Caco-2 (cell line): ENCODE measurements at places on chromosomes 2 and 18. TPM values are rescaled to one million over a fixed set of nuclear protein-coding genes. Genes with fewer than 3 reads are reported as not detected.
A peak's percentile ranks its signal among the peaks of the same experiment; 100 is the strongest.

The VIL1 gene
- 401 and 448 TPM in 2 replicates for total RNA-seq

The ZNF142 gene
- total RNA-seq, result 37.0 and 38.5 TPM in 2 replicates

The MFSD2B gene
- total RNA-seq, result 0.44 and 0.48 TPM in 2 replicates

The TSPYL6 gene
- total RNA-seq, result not detected in 2 replicates

The TRIM54 gene
- 0.25 TPM in 1 of 2 replicates, not detected in the other for total RNA-seq

The COL5A2 gene
- total RNA-seq, result 190 and 244 TPM in 2 replicates

The CSRNP3 gene
- total RNA-seq, result 1.2 and 1.3 TPM in 2 replicates

The RAD51AP2 gene
- total RNA-seq, result not detected in 2 replicates

The FEV gene
- total RNA-seq, result not detected in 2 replicates

The IFIH1 gene
- 2.7 and 3.4 TPM in 2 replicates for total RNA-seq

The IL36A gene
- not detected in 2 replicates for total RNA-seq

The STARD6 gene
- total RNA-seq, result not detected in 2 replicates

The CD226 gene
- total RNA-seq, result 0.02 TPM in 1 of 2 replicates, not detected in the other

- no peak for DNase-seq
- no peaks in the 10 kb centered on the region; the same call in 1 of the 2 replicates for H3K27me3 ChIP-seq
- H3K4me1 ChIP-seq, result no peaks in the 10 kb centered on the region
Measured at GRCh38 chr2:224347176-224348051, 54.5 kb downstream of the FAM124B start.

- peaks cover 14% of the 10 kb centered on the region for H3K4me1 ChIP-seq
- H3K36me3 ChIP-seq, result no peaks in the 10 kb centered on the region
- no peak overlapping the region for H3K27ac ChIP-seq
- no peak overlapping the region for H3K4me3 ChIP-seq
- DNase-seq, result no peak
Measured at GRCh38 chr18:54184836-54185235, 39.6 kb downstream of the MBD2 start.

- H3K4me1 ChIP-seq, result no peaks in the 10 kb centered on the region
- no peak overlapping the region for H3K4me3 ChIP-seq
- DNase-seq, result peak; percentile 51
- no peak overlapping the region for H3K27ac ChIP-seq
Measured at GRCh38 chr2:135818937-135819610, 17.9 kb downstream of the LCT start.

- H3K27ac ChIP-seq, result no peak overlapping the region
- H3K36me3 ChIP-seq, result no peaks in the 10 kb centered on the region
- no peak for DNase-seq
- H3K27me3 ChIP-seq, result no peaks in the 10 kb centered on the region
- peaks cover 21% of the 10 kb centered on the region for H3K4me1 ChIP-seq
Measured at GRCh38 chr2:217941886-217942728, 60.7 kb downstream of the TNS1 start.

DNA sequence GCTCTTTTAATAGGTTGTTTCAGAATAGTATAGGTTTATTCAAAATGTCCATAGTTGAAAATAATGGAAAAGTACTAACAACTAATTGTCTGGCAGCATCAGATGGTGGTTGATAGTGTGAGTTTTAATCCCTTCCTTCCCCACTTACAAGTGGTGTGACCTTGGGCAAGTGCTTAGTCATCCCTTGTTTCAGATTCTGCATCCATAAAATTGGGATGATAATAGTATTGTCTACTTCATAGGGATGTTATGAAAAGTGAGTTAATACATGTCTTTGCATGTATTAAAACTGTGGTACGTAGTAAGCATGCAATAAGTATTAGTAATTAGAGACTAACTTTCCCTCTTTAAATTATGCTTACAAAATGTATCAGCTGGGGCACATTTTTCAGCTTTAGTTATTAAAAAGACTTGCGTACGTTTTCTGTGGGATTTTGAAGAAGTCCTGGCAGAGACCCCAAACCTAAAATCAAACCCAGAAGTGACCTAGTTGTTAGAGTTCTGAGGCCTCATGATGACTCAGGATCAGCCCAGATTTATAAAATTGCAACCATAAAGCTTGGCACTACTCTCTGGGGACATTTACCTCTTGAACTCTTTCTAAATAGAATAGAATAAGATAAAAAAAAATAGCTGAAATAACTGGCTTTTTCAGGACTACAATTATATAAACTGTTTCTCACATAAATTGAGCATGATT is 8.6 kb downstream of the ITGA4 start:
- no peaks in the 10 kb centered on the region for H3K36me3 ChIP-seq
- no peaks in the 10 kb centered on the region for H3K27me3 ChIP-seq
- no peak overlapping the region for H3K27ac ChIP-seq
- H3K4me3 ChIP-seq, result no peak overlapping the region

- H3K27ac ChIP-seq, result no peak overlapping the region
- no peaks in the 10 kb centered on the region for H3K27me3 ChIP-seq
- no peaks in the 10 kb centered on the region; the same call in 1 of the 2 replicates for H3K36me3 ChIP-seq
- H3K4me3 ChIP-seq, result no peak overlapping the region
Measured at GRCh38 chr2:149410701-149411484, 80.5 kb downstream of the LYPD6 start.

- no peaks in the 10 kb centered on the region for H3K36me3 ChIP-seq
- DNase-seq, result peak; percentile 21
- no peaks in the 10 kb centered on the region; the same call in 1 of the 2 replicates for H3K27me3 ChIP-seq
- peak overlapping the region; percentile 54 for H3K4me3 ChIP-seq
- H3K27ac ChIP-seq, result no peak overlapping the region
Measured at GRCh38 chr2:20665243-20666004, 1.5 kb upstream of the GDF7 start.

- no peaks in the 10 kb centered on the region for H3K27me3 ChIP-seq
- peak overlapping the region; percentile 23 for H3K27ac ChIP-seq
- no peak overlapping the region for H3K4me3 ChIP-seq
- H3K36me3 ChIP-seq, result peaks cover 2% of the 10 kb centered on the region; the same call in 1 of the 2 replicates
Measured at GRCh38 chr2:215324811-215325210, 13.0 kb downstream of the ATIC start.

DNA sequence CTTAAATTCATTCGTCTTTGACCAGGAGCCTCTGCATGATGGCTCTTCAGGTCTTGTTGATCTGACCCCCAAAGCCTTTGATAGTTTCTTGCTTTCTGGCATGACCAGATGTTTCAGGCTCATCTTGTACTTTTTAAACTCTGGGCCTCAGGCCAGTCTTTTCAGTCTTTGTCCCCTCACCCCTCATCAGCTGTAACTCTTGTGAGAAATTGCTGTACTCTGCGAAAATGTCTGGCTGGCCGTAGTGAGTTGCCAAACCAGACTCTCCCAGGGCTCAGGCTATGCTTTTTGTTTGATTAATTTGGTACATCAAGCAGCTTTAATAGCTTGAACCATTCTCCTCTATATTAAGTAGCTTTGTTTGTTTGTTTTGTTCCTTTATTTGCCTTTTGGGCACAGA is 75.9 kb downstream of the BABAM2 start:
- DNase-seq, result no peak
- no peaks in the 10 kb centered on the region for H3K27me3 ChIP-seq
- H3K4me3 ChIP-seq, result no peak overlapping the region
- no peaks in the 10 kb centered on the region for H3K4me1 ChIP-seq

DNA sequence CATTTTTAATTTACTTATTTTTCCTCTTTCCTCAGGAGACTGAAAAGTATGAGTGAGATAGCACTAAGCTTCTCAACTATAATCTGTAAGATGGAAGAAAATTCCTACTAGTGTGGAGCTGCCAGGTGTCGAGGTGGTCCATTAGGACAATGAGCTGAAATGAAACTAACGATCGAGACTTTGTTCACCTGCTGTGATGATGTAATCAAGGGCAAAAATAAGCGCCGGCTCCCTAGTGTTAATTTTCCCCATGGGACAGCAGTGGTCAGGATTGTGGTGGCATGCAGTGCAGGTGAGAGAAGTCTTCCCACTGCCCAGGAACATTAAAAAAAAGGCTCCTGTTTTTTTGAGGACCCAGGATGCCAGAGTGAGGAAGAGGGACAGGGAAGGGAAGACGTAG is 859.1 kb upstream of the GCFC2 start:
- H3K27me3 ChIP-seq, result no peaks in the 10 kb centered on the region
- no peak for DNase-seq
- no peaks in the 10 kb centered on the region for H3K4me1 ChIP-seq
- no peak overlapping the region for H3K4me3 ChIP-seq
- H3K27ac ChIP-seq, result no peak overlapping the region

DNA sequence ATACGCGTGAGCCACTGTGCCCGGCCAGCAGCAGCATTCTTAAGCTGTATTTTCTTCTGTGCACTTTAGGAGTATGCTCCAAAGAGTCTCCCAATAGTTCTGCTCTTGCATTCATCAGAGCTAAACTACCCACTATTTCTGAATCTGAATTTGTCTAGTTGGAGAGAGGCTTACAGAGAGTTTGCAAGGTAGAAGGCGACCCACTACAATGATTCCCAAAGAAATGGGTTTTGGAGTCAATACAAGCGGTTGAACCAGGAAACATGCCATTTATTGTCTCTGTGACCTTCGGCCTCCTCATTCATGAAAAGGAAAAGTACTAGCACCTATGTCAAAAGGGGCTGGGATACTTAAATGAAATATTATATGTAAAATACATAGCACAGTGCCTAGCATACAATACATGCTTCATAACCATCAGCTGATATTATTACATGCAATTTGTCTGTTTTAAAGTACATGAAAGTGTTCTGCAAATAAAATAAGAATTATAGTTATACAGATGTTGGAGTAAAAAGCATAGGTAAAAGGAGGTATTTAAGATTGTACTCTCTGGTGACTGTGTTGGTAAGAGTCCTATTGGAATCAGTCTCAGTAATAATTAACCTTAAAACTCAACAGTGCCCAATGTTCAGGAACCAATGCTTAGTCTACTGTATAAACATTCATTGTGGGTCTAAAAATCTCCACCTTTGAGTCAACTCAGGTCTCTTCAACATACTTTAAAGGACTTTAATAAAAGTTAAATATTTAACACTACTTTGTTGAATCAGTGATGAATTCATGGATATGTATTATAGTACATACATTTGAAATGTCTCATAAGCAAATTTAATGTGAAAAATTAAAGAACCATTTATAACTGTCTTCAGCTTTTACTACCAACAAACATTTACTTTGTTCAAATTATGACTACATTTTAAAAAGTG is 89.8 kb upstream of the GRB14 start:
- peak overlapping the region; percentile 40 for H3K27ac ChIP-seq
- 0 out of 2 replicates have a peak overlapping the region, but pooled peaks have one; percentile 3 for H3K4me3 ChIP-seq
- peaks cover 66% of the 10 kb centered on the region for H3K4me1 ChIP-seq
- H3K27me3 ChIP-seq, result no peaks in the 10 kb centered on the region
- H3K36me3 ChIP-seq, result peaks cover 1% of the 10 kb centered on the region; the same call in 1 of the 2 replicates

GRCh38 chr2:182110347-182110746 is 124.7 kb downstream of the PPP1R1C start:
- no peaks in the 10 kb centered on the region for H3K4me1 ChIP-seq
- H3K4me3 ChIP-seq, result no peak overlapping the region
- H3K27ac ChIP-seq, result no peak overlapping the region
- no peaks in the 10 kb centered on the region for H3K36me3 ChIP-seq

GRCh38 chr18:43130716-43131260 is 15.3 kb upstream of the RIT2 start:
- no peaks in the 10 kb centered on the region for H3K36me3 ChIP-seq
- H3K4me1 ChIP-seq, result no peaks in the 10 kb centered on the region
- no peak for DNase-seq
- H3K27ac ChIP-seq, result no peak overlapping the region
- H3K4me3 ChIP-seq, result no peak overlapping the region

GRCh38 chr2:190563109-190563508 is 28.6 kb upstream of the NEMP2 start:
- H3K27me3 ChIP-seq, result no peaks in the 10 kb centered on the region
- no peak overlapping the region for H3K4me3 ChIP-seq
- H3K27ac ChIP-seq, result no peak overlapping the region
- no peak for DNase-seq

GRCh38 chr18:51711298-51711889 is 513.9 kb upstream of the MEX3C start:
- no peak for DNase-seq
- H3K36me3 ChIP-seq, result no peaks in the 10 kb centered on the region
- no peak overlapping the region for H3K4me3 ChIP-seq
- no peaks in the 10 kb centered on the region for H3K27me3 ChIP-seq
- H3K27ac ChIP-seq, result no peak overlapping the region

DNA sequence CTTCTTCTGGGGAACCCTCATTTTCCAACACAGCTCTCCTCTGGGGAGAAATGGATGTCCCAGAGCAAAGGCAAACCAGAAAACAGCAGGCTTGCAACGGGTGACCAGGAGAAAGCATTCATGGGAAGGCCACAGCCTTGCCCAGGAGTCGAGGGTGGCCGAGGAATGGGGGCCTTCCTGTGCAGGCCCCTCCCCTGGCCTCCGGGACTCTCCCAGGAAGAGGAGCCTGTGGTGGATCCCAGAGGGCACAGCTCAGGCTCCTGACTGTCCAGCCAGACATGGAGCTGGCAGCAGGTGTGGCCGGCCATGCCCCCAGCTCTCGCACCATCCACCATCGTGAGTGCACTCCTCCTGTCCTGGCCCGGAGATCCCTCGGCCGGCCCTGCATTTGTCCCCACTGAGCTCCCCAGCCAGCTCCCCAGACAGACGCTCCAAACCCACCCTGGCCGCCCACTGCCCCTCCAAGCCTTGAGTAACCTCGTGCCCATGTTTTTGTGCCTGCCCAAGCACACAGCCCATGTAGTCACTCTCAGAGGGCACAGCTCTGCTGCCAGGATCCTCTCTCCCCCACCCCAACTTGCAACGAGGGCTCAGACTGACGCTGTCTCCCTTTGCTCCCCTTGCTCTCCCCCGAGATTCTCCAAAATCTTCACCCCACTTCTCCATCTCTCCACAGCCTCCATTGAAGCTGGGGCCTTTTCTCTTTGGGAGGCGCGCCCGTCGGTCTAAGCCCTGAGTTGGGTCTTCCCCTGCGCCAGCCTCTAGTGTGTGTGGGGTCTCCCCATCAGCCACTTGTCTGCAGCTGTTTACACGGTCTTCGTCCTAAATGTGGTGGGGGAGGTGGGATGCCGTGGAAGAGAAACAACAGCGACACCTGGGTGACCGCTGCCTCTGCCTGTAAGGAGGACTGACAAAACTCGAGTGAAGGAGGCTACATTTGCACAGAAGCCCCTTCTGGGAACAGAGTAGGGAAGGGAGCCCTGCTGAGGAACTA is 9.8 kb downstream of the PRLH start:
- no peak for DNase-seq
- H3K4me3 ChIP-seq, result no peak overlapping the region
- H3K4me1 ChIP-seq, result no peaks in the 10 kb centered on the region
- H3K27ac ChIP-seq, result no peak overlapping the region

- no peak for DNase-seq
- H3K27ac ChIP-seq, result no peak overlapping the region
- no peaks in the 10 kb centered on the region for H3K27me3 ChIP-seq
- no peaks in the 10 kb centered on the region for H3K36me3 ChIP-seq
- H3K4me1 ChIP-seq, result no peaks in the 10 kb centered on the region
- H3K4me3 ChIP-seq, result no peak overlapping the region
Measured at GRCh38 chr2:241568726-241569125, 10.2 kb downstream of the BOK start.

- H3K27ac ChIP-seq, result no peak overlapping the region
- no peaks in the 10 kb centered on the region for H3K27me3 ChIP-seq
- H3K4me1 ChIP-seq, result no peaks in the 10 kb centered on the region
- no peaks in the 10 kb centered on the region for H3K36me3 ChIP-seq
- DNase-seq, result no peak
- H3K4me3 ChIP-seq, result no peak overlapping the region
Measured at GRCh38 chr2:60118061-60118460, 435.4 kb downstream of the BCL11A start.

GRCh38 chr2:47405757-47406156 is 2.8 kb downstream of the MSH2 start:
- DNase-seq, result no peak
- H3K27ac ChIP-seq, result no peak overlapping the region
- H3K4me1 ChIP-seq, result peaks cover 6% of the 10 kb centered on the region
- H3K36me3 ChIP-seq, result no peaks in the 10 kb centered on the region

- H3K27me3 ChIP-seq, result no peaks in the 10 kb centered on the region
- H3K4me3 ChIP-seq, result no peak overlapping the region
- no peaks in the 10 kb centered on the region for H3K36me3 ChIP-seq
- DNase-seq, result peak; percentile 21
- no peak overlapping the region for H3K27ac ChIP-seq
Measured at GRCh38 chr2:236782938-236783337, 213.3 kb downstream of the ACKR3 start.

GRCh38 chr2:84781942-84782716 is 98.8 kb downstream of the TRABD2A start:
- no peak overlapping the region for H3K4me3 ChIP-seq
- DNase-seq, result no peak
- H3K4me1 ChIP-seq, result no peaks in the 10 kb centered on the region
